ENCODE measurements at places on chromosomes 1 and 21.

- DNase-seq: peak; percentile 78
Observed at GRCh38 chr1:44031252-44032169, at the start of gene SLC6A9. Gene SLC6A9, minus strand, starts transcription at chr1:44031462. Its CDS starts 7,185 bp downstream, at chr1:44024277.

DNA sequence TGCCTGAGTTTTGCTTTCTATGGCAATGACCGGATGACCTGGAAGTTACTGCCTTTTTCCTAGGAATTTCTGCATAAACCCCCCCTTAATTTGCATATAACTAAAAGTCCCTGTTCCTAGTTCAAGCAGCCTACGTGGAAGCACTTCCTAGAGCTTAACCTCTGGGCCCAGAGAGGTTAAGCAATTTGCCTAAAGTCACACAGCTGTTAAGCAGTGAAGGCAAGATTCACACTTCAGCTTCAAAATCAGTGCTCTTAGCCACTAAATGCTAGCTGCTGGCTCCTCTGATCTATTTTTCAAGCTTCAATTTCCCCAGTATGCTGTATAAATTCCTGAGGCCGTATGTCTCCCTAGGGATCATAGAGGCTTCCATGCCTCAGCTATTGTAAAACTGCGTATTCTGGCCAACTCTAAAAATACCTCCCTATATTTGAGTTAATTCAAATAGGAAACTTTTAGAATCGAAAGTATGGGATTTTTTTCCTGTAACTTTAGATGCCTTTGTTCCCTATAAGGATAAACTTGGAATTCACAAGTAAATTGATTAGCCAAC, 53.1 kb upstream of the CD5L start:
- DNase-seq: peak; percentile 13

DNA sequence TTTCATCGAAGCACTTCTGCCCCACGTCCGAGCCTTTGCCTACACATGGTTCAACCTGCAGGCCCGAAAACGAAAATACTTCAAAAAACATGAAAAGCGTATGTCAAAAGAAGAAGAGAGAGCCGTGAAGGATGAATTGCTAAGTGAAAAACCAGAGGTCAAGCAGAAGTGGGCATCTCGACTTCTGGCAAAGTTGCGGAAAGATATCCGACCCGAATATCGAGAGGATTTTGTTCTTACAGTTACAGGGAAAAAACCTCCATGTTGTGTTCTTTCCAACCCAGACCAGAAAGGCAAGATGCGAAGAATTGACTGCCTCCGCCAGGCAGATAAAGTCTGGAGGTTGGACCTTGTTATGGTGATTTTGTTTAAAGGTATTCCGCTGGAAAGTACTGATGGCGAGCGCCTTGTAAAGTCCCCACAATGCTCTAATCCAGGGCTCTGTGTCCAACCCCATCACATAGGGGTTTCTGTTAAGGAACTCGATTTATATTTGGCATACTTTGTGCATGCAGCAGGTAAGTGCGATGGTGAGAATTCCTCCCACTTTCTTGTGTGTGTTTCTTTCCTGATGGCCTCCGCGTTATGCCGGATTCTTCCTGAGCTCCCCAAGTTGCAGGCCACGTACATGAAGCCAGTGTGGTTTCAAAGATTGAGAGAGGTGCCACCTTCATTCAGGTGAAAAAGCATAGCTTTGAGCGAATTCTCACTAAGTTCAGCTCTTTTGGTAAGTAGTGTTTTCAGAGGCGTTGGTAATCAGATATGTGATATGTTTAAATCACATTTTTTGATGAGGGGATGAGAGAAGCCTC, 6.0 kb downstream of the NFIA start:
- no peak for DNase-seq

DNA sequence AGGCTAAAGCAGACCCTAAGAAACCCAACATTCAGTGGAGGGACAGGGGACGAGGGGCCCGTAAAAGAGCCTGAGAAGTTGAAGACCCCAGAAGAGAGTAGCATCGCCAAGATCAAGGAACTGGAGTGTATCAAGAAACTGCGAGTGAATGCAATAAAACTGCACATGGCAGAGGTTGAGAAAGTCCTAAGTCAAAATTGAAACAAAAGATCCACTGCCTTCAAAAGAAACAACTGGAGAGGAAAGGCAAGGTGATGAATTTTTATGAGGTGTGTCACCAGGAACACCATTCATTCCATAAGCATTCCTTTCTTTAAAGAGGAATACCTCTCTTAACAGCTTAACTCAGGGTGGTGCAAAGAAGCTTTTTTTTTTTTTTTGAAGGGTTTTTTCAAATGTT, 38.3 kb upstream of the ADORA3 start:
- no peak for DNase-seq

- no peak for DNase-seq
Observed at GRCh38 chr21:41438425-41439113, 12.5 kb downstream of the MX1 start.

DNA sequence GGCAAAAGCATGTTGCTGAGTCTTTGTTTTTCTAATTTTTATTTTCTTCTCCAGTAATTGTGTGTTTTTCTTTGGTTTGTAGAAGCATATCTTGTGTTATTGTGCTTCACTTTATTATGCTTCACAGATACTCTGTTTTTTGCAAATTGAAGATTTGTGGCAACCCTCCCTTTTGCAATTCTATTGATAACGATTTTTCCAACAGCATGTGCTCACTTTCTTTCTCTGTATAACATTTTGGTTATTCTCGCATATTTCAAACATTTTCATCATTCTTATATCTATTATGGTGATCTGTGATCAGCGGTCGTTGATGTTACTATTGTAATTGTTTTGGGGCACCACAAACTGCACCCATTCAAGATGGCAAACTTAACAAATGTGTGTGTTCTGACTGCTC, 3.8 kb upstream of the ANGEL2 start:
- no peak for DNase-seq
